ENCODE measurements at places on chromosomes 1 and 21. TPM values are rescaled to one million over a fixed set of nuclear protein-coding genes. Genes with fewer than 3 reads are reported as not detected.

The C1QC gene
- 305 TPM for total RNA-seq

The ADAMTS5 gene
- 0.44 TPM for total RNA-seq

The GPA33 gene
- not detected for total RNA-seq

DNA sequence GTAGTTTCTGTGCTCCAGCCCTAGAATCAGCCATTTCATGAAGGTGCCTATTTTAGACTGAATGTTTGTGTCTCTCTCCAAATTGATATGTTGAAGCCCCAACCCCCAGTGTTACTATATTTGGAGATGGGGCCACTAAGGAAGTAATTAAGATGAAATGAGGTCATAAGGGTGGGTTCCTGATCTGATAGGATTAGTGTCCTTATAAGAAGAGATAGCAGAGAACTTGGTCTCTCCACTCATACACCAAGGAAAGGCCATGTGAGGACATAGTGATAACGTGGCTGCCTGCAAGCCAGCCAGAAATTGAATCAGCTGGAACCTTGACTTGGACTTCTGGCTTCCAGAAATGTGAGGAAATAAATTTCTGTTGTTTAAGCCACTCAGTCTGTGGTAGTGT is 12.3 kb downstream of the RAVER2 start:
- no peaks in the 10 kb centered on the region for H3K27me3 ChIP-seq
- H3K27ac ChIP-seq: no peak overlapping the region
- no peaks in the 10 kb centered on the region for H3K36me3 ChIP-seq
- no peak for DNase-seq
- no peaks in the 10 kb centered on the region for H3K4me1 ChIP-seq
- H3K4me3 ChIP-seq: no peak overlapping the region

DNA sequence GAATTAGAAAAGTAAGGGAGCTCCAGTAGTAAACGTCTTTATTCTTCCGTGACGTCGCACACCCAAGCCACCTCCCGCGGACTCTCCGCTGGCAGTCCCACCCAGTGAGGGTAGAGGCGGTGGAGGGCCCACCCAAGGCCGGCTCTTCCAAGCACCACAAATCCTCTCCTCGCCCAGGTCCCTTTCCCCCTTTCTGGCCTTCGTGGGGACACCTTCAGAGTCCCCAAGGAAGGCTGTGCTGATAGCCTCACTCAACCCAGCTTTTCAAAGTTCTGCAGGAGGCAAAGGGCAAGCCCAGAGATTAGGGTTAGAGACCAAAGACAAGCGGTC is 349 bp upstream of the GPN2 start:
- H3K4me1 ChIP-seq: no peaks in the 10 kb centered on the region
- peak overlapping the region; percentile 80 for H3K4me3 ChIP-seq
- H3K27me3 ChIP-seq: no peaks in the 10 kb centered on the region
- DNase-seq: no peak

Data from right lobe of liver (tissue), 6 donors.